ENCODE measurements at places on chromosomes 11 and 22.
A peak's percentile ranks its signal among the peaks of the same experiment; 100 is the strongest.

DNA sequence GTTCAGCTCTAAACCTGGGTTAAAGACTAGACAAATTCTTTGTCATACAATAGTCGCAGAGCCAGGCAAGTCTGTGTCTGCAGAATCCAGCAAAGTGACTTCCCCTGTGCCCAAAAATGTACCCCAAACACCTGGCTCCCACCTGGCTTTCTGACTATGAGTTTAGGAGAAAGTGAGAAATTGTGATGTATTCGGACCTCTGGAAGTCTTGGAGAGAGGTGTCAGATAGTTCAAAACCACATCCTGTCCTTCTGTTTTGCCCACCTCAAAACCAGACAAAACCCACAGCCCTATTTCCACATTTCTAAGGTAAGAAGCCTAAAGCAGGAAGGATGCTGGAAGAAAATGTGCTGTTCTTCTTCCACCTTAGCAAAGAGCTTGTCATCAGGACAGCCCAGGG is 63.8 kb upstream of the CLMP start:
- no peak for DNase-seq

DNA sequence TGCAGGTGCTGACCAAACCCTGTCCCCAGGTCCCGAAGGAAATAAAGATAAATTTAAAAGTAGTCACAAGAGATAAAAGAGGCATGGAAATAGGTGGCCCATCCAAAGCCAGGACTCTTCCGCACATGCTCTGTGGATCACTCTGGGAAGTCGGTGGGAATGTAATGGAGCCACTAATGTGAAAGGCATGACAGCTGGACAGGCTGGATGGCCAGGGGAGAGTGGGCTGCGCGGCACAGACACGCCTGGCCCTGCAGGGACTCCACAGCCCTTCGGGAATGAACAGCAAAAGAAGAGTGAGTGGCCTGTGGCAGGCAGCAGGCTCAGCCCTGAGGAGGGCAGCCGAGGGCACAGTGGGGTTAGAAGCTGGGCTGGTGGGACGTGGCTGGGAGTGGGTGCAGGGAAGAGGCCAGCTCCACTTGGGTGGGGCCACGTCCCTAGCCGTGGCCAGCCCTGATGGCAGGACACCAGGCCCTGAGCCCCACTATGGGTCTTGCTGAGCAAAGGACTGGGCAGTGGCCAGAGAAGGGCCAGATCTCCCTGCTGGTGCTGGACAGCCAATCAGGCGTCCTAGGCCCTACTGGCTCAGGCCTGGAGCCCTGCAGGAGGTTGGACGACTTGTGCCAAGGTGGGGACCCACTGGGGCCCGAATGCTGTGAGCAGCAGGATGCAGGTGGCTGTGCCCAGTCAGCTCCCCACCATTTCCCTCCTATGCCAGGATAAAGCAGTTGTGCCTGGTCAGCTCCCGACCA is 31.3 kb upstream of the GNB1L start:
- no peak for DNase-seq

DNA sequence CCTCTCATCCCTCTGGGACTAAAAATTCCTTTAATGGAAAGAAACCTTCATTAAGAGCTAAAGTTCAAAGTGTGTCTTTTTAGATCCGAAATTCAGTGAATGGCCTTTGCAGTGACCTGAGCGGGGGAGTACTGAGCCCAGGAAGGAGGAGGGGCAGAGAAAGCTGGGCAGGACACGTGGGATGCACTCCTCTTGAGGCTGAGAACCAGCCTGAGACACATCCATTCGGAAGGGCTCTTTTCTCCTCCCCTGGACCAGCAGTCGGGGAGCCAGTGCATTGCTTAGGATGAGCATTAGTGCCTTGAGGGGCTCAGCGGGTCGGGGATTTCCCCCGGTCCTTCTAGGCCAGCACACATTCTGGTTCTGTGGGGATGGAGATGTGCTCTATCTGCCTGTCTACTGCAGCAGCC is 258.9 kb upstream of the B3GAT1 start:
- DNase-seq = no peak

DNA sequence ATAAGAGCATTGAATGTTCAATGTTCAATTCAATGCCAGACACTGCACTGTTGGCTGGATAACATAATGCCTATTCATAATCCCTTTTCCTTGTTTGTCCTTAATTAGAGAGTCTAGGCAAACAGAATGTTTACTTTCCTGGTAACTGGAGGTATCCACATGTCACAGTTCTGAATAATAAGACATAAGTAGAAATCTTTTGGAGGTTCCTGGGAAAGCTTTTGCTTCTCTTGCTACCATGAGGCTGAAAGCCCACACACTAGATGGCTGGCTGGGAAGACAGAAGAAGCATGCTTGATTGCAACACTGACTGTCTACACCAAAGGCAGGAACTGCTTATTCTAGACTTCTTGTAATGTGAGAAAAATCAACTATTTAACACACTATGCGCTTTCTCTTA is 79.5 kb downstream of the GAB2 start:
- DNase-seq = no peak

DNA sequence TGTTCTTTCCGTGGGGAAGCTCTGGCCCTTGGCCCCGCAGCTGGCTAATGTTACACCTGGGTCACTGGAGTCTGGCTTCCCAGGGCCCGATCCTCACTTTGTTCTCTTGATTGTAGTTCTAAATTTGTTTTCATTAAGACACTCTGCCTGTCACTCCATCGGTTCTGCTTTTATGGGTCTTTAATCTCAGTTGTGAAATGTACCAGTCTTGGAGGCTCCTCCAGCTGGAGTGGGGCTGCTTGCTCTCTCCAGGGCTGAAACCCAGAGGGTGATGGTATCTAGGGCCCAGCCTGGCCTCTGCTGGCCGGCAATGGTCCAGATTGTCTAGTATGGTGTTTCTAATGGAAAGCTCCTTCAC is 352.9 kb downstream of the TENM4 start:
- DNase-seq = no peak

DNA sequence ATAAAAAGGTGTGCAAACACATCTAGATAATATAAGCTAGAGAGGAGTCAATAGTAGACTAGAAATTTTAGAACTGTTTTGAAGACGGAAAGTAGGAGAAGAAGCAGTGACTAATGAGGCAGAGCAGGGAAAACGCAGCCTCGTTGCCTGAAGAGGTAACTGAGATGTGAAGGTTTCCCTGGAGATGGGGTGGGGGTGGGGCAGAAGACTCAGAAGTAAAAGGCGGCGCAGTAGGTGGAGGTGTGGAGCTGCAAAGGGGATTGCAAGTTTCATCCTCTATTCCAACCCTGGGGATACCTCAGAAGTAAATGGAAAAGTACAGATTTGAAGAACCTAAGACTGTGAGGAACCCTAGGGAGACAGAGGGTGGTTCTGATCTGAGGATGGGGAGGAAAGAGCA is 109.5 kb downstream of the TMPRSS5 start:
- DNase-seq = no peak

DNA sequence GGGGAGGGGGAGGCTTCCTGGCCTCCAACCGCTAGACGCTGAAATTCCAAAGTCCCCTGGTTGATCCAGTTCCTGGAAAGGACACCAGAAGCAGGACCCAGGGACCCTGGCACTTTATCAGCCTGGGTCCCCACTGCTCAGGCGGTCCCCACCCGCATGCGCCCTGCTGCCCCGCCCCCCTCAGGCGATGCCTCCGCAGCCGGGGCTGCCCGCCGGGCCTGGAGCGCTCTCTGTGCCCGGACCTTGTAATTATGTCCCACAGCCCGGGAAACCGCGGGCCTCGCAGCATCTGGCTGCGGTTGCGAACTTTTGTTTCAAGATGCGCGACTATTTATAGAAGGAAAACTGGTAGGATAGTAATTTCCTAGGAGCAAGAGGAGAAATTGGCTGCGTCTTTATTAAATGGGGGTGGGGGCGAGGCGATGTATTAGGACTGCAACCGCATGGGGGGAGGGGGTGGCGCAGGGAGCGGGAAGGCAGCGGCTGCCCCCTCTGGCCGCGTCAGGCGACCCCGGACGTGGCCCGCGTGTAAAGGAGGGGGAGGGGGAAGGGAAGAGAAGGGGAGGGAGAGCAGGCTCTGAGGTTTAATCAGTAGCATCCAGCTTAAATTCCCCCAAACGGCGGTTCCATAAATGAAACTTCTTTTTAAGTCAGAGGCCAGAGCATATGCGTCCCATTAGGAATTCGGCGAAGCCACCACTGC is 6.1 kb downstream of the WNT7B start:
- no peak for DNase-seq

DNA sequence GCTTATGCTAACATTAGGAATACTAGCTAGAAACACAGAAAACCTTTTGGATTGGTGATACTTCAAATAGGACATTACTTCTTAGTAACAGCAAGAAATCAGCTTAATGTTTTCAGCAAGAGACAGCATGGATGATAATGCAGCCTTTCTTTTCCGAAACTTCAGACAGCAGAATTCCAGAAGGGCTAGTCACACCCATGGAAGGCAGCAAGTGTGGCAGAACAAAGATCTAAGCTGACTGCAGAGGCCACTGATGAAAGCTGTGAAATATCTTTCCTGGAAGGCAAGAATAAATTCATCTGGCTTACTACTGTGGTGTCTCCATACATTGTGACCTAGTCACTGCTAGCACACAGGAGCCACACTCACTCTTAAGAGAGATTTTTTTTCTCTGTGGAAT is 100.3 kb downstream of the CCDC83 start:
- DNase-seq = peak; percentile 25
